ENCODE measurements at places on chromosomes 11 and 22.

DNA sequence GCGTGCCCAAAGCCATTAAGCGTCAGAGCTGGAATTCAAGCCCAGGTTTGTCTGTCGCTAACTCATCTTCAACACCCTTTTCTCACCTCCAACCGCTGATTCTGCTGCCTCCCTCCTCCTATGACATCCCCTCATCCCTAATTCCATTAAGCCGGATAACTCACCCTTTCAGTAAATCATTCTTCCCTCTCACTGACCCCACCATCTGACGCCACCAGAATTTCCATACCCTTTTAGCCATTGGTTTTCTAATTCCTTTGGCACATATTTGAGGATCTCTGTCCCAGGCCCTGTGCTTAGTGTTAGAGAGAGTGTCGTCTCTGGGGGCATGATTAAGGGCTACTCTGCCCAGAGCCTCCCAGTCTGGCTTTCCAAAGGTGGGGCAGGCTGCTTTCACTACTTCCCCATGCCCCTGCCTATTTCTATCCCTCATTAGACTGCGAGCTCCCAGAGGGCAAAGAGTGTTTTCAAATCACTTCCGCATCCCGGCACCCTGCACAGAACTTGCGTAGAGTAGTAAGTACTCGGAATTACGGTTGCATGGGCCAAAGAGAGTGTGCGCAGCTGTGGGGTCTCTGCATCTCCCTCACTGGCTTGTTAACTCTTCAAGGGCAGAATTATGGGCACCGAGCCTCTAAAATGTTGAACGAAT, 3.9 kb downstream of the KLHL35 start:
- DNase-seq, result no peak

GRCh38 chr11:83680321-83680720, 394.2 kb upstream of the CCDC90B start:
- DNase-seq, result no peak

DNA sequence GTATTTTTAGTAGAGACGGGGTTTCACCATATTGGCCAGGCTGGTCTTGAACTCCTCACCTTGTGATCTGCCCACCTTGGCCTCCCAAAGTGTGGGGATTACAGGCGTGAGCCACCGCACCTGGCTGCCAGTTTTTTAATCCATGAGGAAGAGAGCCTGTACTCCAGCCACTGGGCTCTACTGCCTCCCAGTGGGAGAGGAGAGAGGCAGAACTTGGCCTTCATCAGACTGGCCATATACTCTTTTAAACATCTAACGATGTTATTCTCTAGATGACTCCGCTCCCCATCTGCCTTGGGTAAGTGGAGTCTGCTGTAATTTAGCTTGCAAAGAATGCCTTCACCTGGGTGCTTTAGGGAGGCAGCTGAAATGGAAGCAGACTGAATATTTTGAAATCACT, 34.6 kb downstream of the SLC6A5 start:
- no peak for DNase-seq

GRCh38 chr11:65071907-65072630, 11.8 kb downstream of the CDCA5 start:
- no peak for DNase-seq

DNA sequence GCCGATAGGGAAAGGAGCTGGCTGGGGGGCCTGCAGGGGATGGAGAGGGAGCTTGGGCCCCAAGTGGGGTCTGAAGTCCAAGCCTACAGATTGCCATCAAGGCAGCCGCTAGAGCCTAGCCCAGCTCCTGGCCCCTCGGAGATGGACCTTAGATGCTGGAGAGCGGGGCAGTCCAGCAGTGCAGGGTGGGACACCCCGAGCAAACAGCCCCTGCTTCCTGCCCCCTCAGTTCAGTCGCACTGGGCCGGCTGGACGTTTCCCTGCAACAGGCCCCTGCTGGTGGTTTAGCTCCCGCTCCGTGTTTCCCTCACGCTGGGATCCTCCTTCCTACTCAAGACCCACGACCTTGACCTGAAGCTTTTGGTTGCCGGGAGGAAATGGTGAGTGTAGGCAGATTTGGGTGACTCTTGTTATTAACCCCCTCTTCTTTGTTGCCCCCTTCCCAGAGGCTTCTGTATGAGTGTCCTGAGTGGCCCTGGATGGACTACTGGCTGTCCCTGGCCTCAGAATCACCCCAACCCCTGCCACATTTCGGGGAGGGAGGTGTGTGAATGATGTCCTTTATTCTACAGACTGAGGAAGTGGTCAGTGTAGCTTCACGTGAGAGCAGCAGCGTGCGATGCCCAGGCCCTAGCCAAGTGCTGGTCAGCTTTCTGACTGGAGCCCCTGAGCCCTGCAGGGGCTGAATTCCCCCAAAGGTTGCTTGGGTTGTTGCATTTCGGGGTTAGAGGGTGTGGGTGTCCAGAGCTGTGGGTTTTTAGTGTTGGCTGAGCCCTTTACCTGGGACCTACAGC, 2.7 kb downstream of the ST3GAL4 start:
- DNase-seq, result no peak

- no peak for DNase-seq
Observed at GRCh38 chr11:46072172-46072964, 48.9 kb downstream of the PHF21A start.

- peak; percentile 42 for DNase-seq
Observed at GRCh38 chr11:128354476-128354875, 232.9 kb downstream of the ETS1 start.

- DNase-seq, result peak; percentile 55
Observed at GRCh38 chr11:65445604-65446445, 23.2 kb downstream of the NEAT1 start.

- DNase-seq, result no peak
Observed at GRCh38 chr11:73465023-73465675, 89.0 kb downstream of the RELT start.

- no peak for DNase-seq
Observed at GRCh38 chr22:37097346-37097745, 12.2 kb downstream of the TMPRSS6 start.

- peak; percentile 83 for DNase-seq
Observed at GRCh38 chr11:46826310-46827044, 19.6 kb downstream of the CKAP5 start.

GRCh38 chr11:8336356-8337129, 72.9 kb upstream of the LMO1 start:
- no peak for DNase-seq

DNA sequence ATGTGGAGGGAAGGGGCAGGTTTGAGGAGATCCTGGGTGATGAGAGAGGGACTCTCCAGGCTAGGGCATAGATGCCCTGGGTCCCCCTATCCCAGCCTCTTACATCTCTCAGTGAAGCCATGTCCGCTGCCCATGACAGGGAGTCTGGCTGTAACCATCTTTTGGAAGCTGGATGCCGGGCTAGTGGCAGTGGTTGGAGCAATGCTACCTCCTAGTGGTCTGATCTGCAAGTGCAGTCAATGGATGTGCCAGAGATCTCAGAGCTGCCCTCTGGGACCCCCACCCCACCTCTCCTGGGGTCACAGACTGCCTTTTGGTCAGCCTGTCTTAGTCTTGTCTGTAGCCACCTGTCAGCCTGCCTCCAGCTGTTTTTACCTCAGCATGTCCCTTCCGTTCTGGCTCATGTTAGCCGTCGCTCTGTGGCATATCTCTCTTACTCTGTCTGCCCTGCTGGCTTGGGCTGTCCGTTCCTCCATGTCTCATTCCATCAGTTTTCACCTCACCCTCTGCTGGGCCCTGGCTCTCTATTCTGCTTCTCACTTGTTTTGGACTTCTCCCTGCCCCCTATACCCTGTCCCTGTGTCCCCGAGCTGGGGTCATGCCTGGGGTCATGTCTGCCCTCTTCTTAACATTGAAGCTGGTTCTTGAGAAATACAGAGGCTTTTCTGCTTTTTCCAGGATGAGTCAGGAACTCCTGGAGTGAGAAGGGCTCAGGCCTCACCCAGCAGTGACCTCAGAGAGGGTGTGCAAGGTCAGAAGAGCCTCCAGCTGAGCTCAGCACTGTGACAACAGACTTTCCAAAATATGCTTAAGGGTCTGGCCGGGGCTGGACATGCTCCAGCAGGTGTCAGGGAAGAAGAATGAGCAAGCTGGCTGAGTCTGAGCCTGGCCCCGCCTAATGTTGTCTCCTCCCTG, 52.0 kb upstream of the THY1 start:
- peak; percentile 77 for DNase-seq

DNA sequence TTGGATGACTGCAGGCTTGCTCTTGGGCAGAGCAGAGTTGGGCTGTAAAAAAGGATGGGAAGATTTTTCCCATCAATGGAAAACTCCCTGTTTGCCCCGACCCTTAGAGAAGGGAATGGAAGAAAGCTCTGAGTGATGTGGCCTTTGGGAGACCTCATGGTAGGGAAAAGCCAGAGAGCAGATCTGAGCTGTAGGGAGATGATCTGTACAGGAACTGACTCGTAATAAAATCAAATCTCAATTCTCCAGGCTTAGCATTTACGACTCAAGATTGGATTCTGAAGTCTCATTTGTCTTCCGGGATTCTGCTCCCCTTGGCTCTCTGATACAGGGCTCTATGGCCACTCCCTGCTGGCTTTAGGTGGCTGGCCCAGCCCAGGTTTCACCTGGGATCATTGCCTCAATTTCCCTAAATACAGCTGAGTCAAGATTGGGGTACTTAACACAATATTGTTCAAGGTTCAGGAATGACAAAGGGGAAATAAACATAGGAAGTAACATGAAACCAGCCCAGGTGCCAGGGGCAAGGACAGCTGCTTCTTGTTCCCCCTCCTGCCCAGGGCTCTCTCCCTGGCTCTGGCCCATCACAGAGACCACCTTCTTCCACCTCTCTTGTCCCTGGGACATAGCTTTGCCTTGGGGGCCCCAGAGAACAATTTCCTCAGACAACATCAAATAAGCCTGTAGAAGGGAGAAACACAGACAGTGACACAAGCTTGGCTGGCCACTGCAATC, 38.4 kb upstream of the THY1 start:
- no peak for DNase-seq

DNA sequence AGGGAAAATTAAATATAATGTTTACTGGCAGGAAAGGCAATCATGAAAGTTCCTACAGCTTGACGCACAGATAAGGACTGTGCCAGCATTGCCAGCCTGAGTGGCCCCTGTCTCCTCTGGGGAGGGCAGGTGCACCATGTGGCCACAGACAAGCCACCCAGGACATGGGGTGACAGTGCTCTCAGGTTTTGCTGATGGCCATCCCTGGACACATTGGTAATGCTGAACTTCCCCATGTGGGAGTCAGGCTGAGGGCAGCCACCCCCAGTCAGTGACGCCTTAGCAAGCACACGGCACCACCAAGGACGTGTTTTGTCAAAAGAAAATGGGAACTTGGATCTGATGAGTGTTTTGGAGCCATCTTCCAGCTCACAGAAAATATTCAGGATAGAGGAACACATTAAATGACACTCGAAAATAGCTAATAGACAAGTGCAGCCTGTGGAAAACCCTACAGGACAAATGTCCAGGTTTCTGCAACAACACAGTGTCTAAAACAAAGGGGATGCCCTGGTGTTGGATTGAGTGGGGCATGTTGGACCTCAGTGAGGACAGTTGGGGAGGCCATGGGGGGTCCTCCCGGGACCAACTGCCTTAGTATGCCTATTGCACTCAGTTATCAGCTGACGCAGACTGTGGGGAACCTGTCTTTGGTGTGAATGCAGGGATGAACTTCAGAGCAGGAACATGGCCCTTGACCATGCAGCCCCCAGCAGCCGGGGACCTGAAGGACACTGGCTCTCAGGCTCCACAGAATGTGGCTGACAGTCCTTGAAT, 1450.5 kb downstream of the BRD1 start:
- DNase-seq, result no peak

GRCh38 chr22:19871845-19872778, 17.4 kb upstream of the GNB1L start:
- no peak for DNase-seq

DNA sequence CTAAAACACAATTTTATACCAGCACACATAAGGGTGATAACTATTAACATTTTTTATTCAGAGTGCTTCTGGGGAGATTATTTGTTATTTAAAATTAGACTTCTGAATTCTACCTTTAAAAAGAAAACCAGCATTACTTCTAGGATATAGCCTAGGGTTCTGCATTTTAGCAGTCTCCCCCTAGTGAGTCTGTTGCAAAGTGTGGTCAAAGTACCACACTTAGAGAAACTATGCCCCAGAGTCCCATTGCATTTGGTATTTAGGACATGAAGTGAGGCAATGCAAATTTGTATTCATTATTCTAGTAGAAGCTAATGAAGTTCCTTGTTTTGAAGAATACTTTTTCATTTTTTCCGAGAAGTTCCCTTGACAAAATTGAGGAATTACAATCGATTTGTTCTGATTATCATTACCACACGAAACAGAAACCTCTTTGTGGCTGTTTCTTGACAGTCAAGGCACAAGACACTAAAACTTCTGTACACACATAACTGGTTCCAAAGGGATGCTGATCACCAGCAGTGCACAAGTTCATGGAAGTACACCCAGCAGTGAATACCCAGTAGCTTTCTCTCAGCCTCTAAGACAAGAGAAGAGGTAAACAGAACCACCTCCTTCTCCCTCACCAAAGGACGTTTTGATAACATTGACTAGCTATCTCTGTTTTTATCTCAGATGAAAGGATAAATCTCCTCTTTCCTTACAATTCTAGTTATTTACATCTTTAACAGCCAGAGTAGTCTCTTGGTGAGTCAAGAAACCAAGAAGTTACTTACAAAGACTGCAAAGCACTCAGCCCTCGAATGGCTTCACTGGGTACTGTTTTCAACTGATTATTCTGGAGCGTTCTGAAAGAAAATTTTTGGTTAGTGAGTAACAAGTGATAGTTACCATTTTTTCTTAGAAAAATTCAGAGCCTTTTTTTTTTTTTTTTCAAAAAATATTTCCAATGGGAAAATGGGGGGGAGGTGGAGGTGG, 27.6 kb upstream of the CCDC34 start:
- no peak for DNase-seq

- no peak for DNase-seq
Observed at GRCh38 chr11:100810666-100811065, 123.6 kb downstream of the ARHGAP42 start.

- DNase-seq, result no peak
Observed at GRCh38 chr22:37044634-37045625, 6.6 kb upstream of the KCTD17 start.

DNA sequence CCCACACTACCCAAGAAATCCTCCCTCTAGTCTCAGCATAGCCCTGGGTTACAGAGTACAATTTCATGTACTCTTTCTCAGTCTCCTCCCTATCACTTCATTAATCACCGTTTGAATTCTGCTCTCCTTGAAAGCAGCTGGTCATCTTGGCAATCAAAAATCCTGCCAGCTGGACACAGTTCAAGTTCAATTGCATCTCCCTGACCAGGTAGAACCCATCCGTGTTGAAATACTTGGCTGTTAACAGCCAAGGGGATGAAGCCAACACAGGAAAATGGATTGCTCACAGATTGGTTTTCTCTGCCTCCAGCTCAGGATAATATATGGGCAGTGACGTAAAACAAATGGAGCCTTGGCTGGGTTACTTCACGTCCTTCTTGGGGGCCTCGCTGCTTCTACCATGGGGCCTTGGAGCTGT, 55.1 kb upstream of the GRK3 start:
- no peak for DNase-seq

Measured in dermis blood vessel endothelial cell (primary cell).